Stimulated activated CD4-positive, alpha-beta T cell treated with anti-CD3 and anti-CD28 coated beads, Interleukin-12 subunit alpha, Interleukin-12 subunit beta, amount 100 ng/mL, for 24 hours (primary cell): ENCODE measurements at places on chromosomes 11 and 22.

DNA sequence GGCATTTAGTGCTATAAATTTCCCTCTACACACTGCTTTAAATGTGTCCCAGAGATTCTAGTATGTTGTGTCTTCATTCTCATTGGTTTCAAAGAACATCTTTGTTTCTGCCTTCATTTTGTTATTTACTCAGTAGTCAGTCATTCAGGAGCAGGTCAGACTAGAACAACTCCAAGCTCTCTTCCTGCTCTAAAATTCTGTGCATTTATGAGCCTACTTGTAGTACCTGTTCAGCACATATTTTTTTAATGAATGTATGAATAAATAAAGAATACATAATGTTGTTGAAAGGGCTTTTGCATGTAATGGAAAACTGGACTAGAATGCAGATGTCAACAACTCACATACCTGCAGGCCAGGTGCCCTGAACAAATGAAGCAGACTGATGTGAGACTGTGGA, 13.7 kb upstream of the HEPHL1 start:
- no peak for DNase-seq

- DNase-seq = no peak
Observed at GRCh38 chr11:2664791-2665525, 34.8 kb downstream of the KCNQ1OT1 start.

- DNase-seq = no peak
Observed at GRCh38 chr11:68016161-68016903, 6.2 kb downstream of the ALDH3B1 start.

- no peak for DNase-seq
Observed at GRCh38 chr11:57675176-57675941, 7.4 kb downstream of the ZDHHC5 start.

- no peak for DNase-seq
Observed at GRCh38 chr22:26410386-26410785, 18.7 kb upstream of the ASPHD2 start.

DNA sequence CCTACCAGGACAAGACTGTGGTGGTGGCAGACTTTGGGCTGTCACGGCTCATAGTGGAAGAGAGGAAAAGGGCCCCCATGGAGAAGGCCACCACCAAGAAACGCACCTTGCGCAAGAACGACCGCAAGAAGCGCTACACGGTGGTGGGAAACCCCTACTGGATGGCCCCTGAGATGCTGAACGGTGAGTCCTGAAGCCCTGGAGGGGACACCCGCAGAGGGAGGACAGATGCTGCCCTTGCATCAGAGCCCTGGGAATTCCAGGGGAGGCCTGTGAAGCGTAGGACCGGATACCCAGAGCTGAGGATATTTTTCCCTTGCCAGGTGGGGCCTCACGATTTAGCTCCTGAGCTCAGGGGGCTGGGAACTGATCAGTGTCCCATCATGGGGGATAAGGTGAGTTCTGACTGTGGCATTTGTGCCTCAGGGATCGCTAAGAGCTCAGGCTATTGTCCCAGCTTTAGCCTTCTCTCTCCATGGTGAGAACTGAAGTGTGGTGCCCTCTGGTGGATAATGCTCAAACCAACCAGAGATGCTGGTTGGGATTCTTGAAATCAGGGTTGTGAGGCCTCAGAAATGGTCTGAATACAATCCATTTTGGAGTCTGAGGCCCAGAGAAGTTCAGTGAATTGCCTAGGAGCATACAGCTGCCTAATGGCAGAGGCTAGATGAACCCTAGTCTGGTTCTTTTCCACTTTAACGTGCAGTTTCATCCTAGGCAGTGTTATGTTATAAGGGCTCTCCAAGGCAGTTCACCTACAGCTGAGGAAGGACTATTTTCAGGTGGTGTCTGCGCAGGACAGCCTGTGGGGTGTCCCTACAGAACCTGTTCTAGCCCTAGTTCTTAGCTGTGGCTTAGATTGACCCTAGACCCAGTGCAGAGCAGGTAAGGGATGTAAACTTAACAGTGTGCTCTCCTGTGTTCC, 19.5 kb downstream of the PIK3IP1 start:
- DNase-seq = no peak

DNA sequence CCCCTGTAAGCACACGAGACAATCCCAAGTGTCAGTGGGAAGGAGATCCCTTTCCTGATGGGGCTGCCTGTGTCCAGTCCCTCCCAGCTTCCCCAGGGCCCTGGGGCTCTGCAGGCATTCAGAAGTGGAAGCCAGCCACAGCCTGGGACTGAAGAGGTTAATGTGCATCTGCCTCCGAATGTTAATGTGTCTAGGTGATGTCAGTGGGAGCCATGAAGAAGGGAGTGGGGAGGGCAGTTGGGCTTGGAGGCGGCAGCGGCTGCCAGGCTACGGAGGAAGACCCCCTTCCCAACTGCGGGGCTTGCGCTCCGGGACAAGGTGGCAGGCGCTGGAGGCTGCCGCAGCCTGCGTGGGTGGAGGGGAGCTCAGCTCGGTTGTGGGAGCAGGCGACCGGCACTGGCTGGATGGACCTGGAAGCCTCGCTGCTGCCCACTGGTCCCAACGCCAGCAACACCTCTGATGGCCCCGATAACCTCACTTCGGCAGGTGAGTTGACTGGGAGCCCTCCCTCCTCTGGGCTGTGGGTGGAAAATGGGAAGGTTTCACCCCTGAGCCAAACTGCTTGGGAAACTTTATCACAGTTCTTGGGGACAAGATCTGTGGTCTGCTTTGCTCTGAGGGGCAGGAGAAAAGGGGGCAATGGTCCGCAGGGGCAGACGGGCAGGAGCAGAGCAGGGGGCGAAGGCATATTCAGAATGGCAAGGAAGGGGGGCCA, at the start of gene MCHR1:
Gene MCHR1, plus strand, starts transcription at position 236 of the 715 bp plus-strand sequence. Its CDS starts 169 bp downstream, at position 405.
- no peak for DNase-seq

DNA sequence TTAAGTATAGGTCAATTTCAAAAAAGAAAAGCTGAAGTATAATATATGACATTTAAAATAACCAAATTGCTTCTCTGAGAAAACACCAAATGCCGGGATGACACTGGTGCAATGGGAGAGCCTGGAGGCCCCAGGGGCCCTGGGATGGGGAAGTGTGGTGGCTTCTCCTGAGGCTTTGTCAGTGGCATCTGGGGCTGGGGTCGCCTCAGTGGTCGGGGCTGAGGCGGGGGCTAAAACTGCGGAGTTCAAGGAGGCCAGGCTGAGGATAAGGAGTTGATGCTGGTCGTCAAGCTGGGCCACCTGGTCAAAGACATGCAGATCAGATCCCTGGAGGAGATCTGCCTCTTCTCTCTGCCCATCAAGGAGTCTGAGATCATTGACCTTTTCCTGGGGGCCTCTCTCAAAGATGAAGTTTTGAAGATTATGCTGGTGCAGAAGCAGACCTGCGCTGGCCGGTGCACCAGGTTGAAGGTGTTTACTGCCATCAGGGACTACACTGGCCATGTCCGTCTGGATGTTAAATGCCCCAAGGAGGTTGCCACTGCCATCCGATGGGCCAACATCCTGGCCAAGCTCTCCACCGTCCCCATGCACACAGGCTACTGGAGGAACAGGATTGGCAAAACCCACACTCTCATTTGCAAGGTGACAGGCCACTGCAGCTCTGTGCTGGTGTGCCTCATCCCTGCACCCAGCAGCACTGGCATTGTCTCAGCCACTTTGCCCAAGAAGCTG, 660.1 kb upstream of the CCDC179 start:
- no peak for DNase-seq
